ENCODE measurements at places on chromosomes 13 and 19.
A peak's percentile ranks its signal among the peaks of the same experiment; 100 is the strongest.

GRCh38 chr19:13881692-13882418 lies 4.9 kb downstream of the NANOS3 start:
- no peak for DNase-seq

DNA sequence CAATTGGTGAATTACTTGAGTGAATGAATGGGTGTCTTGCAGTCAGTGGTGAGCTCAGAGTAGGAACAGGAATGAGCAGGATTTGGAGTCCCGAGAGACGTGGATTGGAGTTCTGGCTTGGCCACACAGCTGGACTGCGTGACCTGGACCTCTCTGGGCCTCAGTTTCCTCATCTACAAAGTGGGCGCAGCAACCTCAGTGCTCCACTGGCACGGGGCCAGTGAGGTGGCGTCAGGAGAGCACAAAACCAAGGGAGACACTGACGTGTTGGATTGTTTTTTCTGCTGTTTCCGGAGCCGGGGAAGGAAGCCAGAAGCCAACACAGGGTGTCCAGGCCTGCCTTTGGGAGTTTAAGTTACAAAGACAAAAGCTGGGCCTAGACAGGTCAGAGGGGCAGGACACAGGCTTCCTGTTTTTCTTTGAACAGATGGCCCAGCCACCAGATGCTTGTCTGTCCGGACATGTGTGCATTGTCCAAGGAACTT lies 6.5 kb upstream of the DOCK6 start:
- no peak for DNase-seq

DNA sequence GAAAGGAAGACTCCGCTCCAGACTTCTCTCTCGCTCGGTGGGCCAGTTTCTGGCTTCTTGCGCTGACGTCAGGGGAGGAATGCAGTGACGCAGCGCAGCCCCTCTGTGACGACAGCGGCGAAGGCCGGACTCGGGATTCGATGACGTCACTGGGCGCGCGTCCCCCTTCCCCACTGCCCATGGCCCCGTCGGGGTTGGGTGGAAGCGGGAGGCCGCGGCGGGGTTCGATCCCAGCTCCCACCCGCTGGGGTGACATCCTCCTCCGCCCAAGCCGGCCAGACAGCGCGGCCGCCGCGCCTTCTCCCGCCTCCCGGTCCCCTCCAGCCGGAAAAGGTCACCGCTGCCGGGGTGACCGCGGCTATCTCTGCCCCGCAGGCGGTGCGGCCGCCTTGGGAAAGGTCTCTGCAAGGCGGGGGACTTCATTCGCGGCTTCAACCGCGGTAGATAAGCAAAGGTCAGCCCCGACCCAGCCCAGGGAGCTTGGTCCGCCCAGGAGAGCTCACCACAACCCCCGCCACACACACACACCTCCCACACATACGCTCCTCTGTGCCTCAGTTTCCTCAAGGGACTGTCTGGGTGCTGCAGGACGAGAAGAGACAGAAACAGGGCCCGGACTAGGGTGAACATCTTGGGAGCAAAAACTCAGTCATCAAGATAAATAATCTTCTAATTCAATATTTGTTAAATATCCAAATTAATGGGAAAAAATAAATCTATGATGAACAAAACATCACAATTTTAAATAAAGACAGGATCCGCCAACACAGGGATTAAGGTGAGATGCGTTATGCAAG lies 844 bp upstream of the RFX1 start:
- DNase-seq, result no peak

DNA sequence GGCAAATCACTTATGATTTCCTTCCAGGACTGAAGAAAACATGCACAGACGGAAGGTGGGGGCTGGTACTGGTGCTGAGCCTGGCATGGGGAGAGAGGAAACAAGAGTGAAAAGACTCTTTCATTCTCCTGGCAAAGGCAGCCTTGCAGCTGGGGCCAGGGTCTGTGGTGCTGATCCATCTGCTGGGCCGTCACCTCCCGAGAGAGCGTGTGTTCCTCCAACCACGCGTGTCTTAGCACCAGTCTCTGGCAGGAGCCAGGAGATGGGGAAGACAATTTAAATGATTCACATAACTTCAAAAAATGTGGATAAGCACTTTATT lies 23.9 kb upstream of the SPART start:
- no peak for DNase-seq

DNA sequence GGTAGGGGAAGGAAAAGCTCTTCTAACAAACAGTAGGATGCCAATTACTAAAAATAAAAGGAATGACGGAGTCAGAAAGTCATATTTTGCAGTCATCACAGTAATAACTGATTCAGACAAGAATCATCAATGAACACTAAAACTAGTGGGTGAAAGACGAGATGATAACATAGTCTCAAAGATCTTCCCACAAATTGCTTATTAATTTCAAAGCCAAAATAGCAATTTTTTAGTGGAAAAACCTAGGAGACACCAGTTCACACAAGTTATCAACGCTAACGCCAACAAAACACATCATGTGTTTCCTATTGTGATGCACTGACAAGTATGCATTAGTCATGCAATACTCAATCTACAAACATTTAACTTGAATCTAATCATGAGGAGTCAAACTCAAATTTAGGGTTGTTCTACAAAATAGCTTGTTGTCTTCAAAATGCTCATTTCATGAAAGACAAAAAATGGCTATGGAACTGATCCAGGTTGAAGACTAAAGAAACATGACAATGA lies 18.6 kb downstream of the ZNF233 start:
- DNase-seq, result no peak

DNA sequence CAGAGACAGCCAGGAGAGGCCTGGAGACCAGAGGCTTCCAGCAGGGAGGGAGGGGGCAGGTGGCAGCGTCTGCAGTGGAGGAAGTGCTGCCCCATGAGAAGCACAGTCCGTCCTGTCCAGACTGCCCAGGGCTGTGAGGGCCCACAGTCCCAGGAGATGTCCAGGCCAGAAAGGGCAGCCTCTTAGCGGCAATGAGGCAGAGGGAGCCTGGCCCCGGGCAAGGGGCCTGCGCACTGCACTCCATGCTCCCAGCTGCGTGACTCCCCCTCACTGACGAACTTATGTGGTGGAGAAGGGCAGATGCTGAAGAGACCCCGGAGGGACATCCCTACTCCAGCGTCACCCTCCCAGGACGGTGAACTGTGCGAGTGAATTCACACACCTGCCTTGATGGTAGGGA lies 115.3 kb downstream of the SOX1 start:
- DNase-seq, result no peak

DNA sequence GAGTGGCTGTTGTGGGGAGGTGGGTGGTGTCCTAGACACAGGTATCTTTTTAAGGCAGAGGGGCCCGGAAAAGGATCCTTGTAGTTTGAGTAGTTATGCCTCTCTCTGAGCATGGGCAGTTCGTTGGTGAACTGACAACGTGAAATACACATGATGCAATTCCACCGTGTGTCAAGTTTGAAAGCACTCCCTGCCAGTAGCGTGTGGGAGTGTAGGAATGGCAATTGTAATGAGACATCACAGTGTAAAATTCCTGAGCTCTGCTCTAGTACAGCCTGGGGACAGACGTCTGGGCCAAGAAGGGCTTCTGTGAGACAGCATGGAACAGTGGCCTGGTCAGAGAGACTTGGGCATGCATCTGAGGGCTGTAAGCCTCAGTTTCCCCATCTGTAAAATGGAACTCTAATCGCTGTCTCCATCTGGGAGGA lies 10.4 kb upstream of the ASF1B start:
- no peak for DNase-seq

DNA sequence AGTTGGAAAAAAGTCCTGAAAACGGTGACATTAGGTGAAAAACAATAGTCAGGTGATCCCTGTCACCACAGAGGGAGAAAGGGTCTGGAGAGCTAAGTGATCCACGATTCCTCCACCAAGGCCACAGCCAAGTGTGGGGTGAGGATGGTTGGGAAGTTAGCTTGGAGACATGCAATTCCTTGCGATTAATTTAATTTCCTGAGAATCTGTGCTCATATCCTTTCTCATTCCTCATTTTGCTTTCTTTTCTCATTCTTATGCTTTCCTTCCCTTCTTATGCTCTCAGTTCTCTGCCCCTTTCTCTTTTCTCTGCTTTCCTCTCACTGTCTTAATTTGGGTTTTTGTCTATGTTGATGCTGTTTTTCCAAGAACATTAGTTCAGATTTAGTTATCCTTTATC lies 68.8 kb downstream of the GPC5 start:
- no peak for DNase-seq

GRCh38 chr13:112244061-112244460 lies 132.1 kb upstream of the SPACA7 start:
- no peak for DNase-seq

DNA sequence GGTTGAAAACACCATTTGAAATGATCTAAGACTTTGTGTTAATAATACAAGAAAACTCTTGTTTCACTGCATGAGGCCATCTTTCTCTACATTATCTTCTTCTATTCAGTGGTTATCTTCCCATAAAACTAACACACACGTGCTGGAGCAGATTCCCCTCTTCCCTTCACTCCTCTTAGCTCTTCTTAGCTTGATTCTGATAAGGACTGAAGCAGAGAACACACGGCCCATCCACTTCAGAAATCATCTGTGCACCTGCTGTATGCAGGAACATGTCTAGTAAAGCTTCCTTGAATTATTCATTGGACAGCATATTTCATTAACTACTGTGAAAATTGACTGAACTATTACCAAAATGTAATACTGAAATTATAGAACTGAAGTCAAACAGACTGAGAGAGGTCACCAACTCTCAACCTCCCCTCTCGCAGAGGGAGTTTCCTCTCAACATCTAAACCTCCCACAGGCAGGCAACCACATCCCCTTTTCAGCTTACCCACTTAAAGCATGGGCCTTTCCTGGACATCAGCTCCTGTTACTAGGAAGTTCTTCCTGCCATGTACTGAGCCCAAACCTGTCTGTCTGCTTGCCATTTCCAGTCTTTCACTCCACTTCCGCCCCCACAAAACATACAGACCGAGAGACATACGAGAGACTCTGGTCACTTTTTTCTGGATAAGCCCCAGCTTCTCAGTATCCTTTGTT lies 113.9 kb downstream of the CRYL1 start:
- no peak for DNase-seq

- DNase-seq, result no peak
Observed at GRCh38 chr13:67139551-67139950, 90.6 kb downstream of the PCDH9 start.

- no peak for DNase-seq
Observed at GRCh38 chr13:110275931-110276552, 30.9 kb downstream of the COL4A1 start.

- DNase-seq, result peak; percentile 23
Observed at GRCh38 chr13:78022164-78022877, 103.7 kb upstream of the EDNRB start.

DNA sequence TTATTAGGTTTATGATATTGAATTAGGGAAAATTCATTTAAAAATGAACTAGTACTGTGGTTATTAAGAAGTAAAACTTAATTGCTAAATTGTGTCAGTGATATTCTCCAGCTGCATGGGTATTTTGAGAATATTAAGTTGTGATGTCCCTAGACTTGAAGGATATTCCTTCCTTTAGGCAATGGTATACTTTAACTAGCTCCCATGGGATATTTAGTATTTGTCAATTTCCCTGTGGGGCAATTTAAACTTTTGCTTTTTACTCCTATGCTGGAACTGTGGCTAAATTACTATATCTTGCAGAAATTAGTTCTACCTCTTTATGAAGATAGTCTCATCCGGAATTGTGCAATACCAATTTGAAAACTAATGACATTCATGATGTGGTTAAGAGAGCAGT lies 151.6 kb upstream of the CSNK1A1L start:
- no peak for DNase-seq

DNA sequence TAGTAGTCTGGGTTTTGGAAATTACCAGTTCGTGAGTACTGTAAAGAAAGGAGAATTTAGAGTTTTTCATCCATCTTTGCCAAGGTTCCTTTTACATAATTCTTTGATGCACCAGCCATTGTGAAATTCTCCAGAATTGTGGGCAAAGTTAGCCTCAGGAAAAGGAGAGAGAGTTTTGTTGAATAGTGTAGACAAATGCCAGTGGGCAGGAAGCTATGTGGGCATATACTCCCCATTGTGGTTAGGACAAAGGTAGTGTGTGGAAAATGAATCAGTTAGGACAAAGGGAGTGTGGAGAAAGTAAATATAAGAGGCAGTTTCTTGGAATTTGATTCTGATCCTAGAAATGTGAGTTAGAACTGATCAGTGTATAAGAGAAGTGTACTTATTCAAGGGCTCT lies 67.9 kb downstream of the PCCA start:
- no peak for DNase-seq

DNA sequence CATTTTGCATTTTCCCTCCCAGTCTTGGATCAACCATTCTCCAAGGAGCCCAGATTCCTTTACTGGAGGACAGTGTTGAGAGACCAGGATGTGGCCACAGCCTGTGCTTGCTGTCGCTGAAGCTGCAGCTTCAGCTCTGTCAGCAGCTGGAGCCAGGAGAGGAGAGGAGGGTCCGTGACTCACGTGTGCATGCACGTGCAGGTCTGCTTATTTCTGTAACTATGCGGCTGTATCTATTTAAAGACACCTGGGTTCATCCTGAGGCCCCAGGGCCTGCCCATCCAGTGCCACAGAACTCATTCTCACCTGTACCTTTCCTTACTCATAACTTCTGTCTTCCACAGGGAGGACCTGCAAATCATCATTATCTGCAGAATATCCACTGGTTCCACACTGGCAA lies 8.2 kb upstream of the LAMP1 start:
- no peak for DNase-seq

DNA sequence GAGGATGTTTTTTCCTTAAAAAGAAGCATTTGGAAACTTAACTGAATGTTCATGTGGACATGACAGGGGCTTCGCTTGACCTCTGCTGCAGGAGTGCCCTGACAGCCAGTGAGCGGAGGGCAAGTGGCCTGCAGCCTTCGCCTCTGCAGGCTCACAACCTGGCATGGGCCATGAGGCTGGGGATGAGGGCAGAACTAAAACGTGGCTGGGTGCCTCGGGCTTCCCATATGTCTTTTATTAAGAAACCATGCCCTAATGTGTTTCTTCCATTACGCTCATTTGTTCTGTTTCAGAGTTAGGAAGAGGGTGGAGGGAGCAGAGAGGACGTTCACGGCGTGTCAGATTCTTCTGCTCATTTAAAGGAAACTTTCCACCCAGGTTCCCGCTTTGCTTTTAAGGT lies 2.9 kb downstream of the ARHGEF7 start:
- DNase-seq, result no peak

- DNase-seq, result peak; percentile 39
Observed at GRCh38 chr19:53365134-53365898, at the start of gene ZNF525. Gene ZNF525, plus strand, starts transcription at chr19:53365705. Its CDS starts 6,577 bp downstream, at chr19:53372282.

DNA sequence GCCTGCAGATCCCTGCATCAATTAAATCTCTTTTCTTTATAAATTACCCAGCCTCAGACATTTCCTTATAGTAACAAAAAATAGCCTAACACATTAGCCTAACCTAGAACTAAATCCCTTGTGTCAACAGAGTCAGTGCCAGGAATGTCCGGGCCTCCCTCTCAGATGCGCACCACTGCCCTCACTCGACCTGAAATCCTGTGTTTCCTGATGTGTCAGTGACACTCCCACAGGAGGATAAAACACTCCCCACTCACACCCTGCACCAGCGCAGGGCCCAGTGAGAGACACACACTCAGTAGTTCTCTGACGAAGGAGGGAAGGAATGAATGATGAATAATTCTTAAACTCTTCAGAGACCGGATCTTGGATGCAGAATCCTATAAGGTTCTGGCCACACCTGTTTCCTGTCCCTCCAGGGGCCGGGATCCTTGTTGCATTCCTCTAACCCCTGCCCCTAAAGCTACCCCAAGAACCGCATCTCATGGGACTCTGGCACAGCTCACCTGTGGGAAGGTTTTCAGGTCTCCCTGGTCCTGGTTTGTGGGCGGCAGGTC lies 3.1 kb downstream of the CEACAM3 start:
- no peak for DNase-seq
